ENCODE measurements at places on chromosomes 3 and 15. TPM values are rescaled to one million over a fixed set of nuclear protein-coding genes. Genes with fewer than 3 reads are reported as not detected.

GRCh38 chr15:62874959-62875625 is 167.5 kb upstream of the TPM1 start:
- ATAC-seq: no peak

GRCh38 chr3:170961616-170962400 is 53.4 kb upstream of the EIF5A2 start:
- ATAC-seq: no peak

DNA sequence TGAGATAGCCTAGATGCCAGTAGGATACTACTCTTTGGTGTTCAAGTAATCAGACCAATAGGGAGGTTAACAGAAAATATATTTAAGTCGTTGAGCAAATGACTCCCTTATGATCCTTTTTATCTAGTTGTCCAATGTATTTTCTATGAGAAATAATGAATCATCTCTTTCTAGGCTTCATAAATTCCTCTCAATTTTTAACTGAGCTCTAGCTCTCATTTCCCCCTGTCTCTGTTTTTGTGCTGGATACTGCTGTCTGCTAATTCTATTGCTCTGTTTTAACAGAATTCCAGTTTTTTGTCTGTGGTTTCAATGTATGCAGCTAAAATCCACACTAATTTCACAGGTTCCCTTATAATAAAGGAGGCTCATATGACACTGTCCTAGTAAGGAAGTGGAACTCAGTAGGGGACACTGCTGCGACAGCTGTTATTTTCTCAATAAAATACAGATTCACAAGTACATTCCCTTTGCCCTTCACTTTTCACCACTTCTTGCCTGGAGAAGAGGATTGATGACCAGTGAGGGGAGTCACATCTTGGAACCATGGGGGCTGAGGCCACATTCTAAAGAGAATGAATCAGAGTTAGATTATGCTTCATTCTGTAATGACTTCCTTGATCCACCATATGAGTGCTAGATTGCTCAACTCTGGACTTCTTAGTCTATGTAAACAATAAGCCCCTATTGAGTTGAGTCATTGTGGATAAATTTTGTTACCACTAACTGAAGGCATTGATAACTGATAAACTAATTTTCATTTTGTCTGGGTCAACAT is 558.7 kb upstream of the KCNMB2 start:
- no peak for ATAC-seq

DNA sequence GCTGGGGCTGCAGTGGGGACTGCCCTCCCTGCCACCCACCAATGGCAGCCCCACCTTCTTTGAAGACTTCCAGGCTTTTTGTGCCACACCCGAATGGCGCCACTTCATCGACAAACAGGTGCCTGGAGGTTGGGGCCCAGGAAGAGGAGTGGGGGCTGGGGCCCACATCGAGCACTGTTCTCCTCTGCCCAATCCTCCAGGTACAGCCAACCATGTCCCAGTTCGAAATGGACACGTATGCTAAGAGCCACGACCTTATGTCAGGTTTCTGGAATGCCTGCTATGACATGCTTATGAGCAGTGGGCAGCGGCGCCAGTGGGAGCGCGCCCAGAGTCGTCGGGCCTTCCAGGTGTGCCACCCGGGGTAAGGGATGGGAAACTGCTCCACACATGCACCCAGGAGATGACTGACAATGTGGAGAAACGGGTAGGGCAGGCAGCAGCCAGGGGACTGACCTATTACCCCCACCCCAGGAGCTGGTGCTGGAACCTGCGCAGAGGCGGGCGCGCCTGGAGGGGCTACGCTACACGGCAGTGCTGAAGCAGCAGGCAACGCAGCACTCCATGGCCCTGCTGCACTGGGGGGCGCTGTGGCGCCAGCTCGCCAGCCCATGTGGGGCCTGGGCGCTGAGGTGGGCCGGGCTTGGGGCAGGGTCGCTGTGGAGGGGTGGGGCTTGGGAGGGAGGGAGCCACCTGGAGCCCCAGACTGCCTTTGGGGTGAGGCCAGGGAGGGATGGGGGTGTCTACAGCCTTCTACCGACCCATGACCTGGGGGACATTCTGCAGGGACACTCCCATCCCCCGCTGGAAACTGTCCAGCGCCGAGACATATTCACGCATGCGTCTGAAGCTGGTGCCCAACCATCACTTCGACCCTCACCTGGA is 22.9 kb downstream of the NBEAL2 start:
- no peak for ATAC-seq

DNA sequence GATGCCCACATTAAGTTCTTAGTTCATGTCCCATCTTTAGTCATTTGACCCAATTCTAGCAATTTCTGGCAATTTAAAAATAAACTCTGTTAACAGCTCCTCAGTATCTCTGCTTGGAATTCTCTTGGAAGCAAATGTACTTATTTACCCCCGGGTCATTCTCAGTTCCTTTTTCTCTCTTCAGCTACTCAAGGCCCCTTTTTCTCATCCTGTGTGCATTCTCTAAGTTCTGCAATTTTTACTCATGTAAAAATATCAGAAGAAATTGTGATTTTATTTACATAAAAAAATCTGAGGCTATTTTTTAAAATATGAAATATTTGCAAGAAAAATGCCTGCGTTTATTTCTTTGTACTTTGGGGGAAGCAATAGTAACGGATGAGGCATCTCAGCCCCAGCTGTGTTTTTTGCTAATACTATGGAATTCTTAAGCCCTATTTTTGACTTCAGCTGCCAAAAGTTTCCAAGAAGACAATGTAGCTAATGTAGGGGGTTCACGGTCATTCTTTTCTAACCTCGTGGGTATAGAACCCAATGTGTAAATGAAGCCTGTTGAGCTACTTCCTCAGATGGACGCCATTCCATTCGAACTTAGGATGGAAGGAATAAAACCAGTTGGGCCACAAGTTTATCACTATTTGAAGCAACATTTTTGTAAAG is 20.0 kb downstream of the CERS3 start:
- ATAC-seq: no peak

GRCh38 chr3:48180021-48180420 is 8.2 kb downstream of the CDC25A start:
- ATAC-seq: no peak

ERICH6 gene
- total RNA-seq: not detected

LEO1 gene
- total RNA-seq: 16.8 TPM

LSAMP gene
- total RNA-seq: 0.28 TPM
